ENCODE measurements at places on chromosomes 2 and 18.

DNA sequence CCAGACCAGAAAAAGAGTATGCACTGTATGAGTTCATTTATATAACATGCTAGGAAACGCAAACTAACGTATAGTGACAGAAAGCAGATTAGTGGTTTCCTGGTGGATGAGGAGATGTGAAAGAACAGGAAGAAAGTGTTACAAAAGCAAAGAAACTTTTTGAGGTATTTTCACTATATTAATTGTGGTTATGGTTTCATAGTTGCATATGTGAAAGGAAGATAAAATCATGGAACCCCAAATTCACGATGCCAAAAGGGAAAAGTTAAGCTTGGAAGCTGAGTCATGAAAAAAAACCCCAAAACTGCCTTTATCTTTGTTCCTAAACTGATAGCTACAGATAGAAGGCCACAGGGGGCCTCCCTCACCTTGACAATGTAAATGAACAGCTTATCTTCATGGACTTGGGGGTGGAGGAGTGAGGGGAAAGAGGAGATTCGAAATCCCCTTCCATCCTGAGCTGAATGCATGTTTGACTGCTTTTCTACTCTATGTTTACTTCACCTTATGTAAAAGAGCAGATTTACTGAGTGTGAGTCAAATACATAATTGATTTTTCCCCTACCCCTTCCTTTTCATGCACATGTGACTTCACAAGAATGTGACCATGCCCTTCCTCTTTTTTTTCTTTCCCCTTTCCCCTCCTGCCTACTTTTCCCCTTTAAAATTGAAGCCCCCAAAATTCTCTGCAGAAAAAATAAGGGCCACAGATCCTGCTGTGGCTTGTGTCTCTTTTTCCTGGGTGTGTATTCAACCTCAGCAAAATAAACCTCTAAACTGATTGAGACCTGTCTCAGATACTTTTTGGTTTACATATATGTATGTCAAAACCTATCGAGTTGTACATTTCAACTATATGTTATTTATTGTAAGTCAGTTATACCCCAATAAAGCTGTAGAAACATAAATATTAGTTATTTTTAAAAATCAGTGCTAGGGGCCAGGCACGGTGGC is 100.1 kb upstream of the TLK1 start:
- no peak for DNase-seq

GRCh38 chr2:148781544-148781943 is 93.5 kb upstream of the KIF5C start:
- DNase-seq, result no peak

DNA sequence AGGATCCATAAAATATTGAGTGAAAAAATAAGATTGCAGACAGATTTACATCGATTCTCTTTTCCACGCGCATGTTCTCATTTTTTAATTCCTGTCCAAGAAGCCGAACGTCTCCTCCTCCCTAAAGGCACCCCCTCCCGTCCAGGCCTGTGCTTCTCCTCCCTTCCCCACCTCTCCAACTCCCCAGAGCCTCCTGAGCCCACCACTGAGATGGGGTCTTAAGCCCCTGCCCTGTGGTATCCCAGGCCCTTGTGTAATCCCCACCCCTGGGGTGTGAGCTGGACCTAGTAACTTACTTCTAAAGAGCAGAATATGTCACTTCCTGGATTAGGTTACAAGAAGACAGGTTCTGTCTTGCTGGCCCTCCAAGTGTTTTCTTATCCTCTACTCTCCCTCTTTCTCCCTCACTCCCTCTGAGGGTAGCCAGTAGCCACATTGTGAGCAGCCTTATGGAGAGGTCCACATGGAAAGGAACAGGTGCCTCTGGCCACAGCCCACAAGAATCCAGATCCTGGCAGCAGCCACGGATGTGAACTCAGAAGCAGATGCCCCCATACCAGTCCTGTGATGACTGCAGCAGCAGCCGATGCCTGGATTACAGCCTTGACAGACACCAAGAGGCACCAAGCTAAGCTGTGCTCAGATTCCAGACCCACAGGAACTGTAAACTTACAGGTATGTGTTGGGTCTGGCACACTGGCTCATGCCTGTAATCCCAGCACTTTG is 39.6 kb upstream of the OTOS start:
- DNase-seq, result no peak

DNA sequence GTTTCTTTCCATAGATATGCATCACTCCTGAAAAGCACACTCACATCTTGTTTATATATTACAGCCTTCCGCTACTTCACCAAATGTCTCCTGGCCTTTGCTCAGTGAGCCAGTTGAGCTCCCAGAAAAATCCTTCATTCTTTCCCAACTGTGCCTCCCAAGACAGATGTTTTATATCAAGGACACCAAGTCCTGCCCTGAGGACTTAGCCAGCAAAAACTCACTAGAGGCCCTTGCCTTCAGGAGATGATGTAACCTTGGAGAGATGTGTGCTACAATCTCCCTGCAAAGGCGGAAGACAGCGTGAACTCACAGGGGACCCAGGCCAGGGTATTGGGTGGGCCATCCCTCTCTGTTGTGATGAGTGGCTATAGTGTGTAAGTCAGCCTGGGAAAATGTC is 86.1 kb upstream of the CTAGE1 start:
- DNase-seq, result no peak

DNA sequence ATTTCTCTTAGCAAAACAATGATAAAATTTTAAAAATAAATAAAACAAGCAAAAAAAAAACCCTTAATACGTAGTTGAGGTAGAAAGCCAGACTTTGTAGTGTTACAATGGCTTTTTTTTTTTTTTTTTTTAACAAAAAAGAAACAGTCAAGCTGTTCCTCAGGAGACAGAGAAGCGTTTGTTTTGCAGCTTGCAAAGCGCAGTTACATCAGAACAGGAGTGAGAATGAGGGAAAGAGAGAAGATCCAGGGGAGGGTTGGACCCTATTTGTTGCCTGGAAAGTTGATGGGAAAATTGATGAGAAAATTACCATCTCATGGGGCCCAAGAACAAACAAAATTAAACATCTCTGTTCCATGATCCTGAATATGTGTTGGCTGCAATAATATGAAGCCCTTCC is 146.5 kb downstream of the NETO1 start:
- DNase-seq, result no peak

GRCh38 chr18:32707586-32707985 is 65.2 kb downstream of the KLHL14 start:
- no peak for DNase-seq

DNA sequence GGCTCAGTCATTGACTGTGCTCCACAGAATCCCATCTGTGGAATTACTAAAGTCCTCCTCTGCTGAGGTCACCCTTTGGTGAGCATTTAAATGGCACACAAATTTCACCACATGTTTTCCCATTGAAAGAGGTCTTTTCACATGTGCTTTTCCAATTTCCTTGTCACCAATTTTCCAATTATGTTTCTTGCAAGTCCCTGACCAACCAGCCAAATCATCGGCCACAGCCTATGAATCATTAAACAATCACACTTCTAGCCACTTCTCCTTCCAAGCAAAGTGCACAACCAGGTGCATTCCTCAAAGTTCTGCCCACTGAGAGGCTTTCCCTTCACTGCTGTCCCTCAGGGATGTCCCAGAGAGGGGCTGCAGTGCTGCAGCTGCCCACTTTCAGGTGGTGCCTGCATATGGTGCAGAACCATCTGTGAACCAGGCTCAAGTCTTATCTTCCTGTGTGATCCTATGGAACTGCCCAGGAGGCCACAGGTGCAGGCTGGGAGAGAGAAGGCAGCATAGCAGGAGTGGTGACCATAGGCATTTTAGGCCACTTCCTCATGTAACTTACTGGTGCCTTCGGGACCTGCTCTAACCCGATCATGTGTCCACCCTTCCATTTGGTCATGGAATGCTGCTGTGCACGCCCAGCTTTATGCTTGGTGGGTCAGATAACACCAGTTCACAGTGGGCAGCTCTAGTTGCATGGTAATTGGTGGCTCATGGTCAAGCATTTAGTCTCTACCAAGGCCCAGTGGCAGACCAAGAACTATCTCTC is 153.0 kb downstream of the SEPTIN10 start:
- no peak for DNase-seq

DNA sequence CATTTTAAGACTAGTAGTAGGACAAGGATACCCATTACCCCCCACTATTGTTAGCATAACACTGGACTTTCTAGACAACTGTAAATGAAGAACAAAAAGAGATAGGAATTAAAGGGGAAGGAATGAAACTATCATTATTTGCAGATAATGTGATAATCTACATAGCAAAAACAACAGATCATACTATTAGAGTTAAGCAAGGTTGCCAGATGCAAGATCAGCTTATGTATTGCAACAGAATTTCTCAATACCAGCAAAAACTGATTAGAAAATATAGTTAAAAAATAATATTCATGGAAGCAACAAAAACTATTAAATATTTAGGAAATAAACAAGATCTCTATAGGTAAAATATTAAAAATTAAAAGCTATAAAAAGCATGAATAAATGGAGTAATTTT is 194.4 kb upstream of the SPRED2 start:
- no peak for DNase-seq

GRCh38 chr2:147222506-147222905 is 622.3 kb upstream of the ACVR2A start:
- DNase-seq, result no peak

DNA sequence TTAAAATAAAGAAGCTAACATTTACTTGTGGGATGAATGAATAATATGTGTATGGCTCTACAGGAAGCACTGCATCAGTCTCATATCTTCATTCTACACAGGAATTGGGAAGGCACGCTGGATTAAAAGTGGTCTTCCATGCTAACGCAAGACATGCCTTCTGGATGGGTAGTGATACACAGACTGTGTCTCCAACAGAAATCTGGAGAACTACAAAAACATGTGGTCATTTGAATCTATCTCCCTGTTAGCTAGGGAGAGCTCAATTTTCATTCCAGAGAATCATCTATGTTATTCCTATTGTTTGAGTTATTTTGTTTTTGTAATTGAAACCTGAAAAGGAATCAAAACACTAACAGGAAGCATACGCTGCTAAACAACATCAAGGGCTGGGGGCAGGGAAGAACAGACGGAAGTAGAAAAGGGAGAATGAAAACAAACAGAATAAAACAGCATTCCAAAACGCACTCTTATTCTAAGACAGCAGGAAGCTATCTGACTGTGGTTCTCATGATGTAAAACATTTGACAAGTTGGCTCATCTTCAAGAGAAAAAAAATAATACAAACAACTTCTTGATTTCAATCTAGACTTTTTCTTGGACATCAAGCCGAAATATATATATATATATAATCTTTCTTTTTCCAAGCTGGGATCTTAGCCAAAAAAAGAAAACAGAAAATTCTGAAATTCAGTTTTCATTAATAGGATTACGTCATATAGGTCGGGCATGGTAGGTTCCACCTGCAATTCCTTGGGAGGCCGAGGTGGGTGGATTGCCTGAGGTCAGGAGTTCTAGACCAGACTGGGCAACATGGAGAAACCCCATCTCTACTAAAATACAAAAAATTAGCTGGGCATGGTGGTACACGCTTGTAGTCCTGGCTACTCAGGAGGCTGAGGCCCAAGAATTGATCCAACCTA is 31.5 kb upstream of the ASNSD1 start:
- no peak for DNase-seq

- DNase-seq, result no peak
Measured at GRCh38 chr18:31661965-31662364, 22.4 kb downstream of the B4GALT6 start.

GRCh38 chr2:171432206-171432968 is 1.4 kb downstream of the METTL8 start:
- DNase-seq, result no peak

- no peak for DNase-seq
Measured at GRCh38 chr2:152407204-152407721, 72.3 kb downstream of the FMNL2 start.

GRCh38 chr2:218958276-218958675 is 1.2 kb upstream of the CDK5R2 start:
- no peak for DNase-seq

DNA sequence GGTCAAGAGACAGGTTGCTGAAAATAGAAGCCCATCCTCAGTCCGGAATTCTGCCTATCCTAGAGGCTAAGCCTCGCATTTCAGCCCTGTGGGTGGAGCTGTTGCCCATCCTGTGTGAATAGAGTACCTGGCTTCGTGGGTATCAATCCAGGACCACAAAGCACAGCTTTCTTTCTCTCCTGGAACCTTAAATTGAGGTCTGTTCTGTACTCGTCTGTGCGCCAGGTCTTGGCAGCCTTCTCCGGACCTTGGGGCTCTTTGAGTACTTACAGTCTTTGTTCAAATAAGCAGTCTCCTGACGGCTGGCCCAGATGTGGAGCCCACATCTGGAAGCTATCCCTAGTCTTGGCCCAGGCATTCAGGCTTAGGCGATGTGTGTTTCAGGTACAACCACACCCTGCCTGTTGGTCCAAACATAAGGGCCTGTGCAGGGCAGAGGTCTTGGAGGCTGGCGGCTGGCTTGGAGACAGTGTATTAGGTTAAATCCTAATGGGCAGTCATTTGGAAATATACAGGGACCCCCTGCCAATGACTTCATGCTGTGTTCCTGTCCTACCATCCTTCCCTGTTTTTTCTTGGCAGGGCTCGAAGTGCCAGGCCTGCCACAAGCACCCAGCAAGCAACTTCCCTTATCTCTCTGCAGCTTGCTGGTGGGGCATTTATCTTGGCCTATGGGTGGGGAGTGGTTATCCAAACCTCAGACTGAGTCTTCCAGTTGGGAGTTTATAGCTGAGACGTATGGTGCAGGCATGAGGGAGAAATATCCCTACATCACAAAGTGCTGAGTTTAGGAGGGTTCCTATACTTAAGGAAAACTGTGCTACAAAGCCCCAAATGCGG is 294.1 kb downstream of the BCL2 start:
- DNase-seq, result no peak

Measured in stimulated activated CD8-positive, alpha-beta memory T cell treated with anti-CD3 and anti-CD28 coated beads, Interleukin-15, amount 100 ng/mL, for 4 hours (primary cell).